ENCODE measurements at places on chromosomes 7 and 10.

GRCh38 chr7:69942573-69942972 lies 344.3 kb downstream of the AUTS2 start:
- DNase-seq, result no peak

DNA sequence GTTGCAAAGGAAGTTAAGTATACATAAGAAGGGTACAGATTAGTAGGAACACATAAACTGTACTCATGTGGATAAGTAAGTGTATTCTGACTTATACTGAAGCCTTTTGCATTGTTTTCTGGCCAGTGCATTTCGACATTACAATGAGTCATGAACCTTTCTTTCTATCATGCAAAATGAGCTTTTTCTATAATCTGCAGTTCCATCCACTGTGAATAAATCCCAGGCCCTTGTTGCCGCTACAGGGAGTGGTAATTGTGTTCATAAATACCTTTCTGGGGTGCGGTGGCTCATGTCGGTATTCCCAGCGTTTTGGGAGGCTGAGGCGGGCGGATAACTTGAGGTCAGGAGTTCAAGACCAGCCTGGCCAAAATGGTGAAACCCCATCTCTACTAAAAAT lies 858.3 kb downstream of the GRM8 start:
- DNase-seq, result no peak

DNA sequence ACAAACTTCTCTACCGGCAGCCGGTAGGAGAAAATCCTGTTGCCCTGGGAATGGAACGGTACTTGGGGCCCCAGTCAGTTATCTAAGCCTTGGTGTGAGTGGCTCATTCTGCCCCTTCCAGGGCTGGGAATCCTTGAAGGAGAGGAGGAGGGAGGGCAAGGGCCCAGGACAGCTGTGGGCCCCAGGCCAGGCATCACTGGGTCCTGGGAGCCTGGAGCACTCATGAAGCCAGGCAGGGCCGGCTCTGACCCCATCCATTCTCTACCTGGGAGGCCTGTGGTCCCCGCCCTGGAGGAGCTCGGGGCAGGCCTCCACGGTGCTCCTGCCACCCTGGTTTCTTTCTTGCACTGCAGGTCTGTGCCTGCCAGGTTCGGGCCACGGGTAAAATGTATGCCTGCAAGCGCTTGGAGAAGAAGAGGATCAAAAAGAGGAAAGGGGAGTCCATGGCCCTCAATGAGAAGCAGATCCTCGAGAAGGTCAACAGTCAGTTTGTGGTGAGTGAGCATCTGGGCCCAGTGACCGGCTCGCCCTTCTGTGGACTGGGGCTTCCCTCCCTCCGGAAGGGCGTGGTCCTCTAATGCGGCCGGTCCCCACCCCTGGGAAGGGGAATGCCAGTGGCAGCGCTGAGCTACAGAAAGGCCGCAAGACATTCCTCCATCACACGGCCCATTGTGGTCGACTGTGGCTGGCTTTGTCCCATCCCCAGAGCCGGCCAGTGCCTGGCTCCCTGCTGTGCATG lies 111.3 kb downstream of the RGS10 start:
- DNase-seq, result no peak

GRCh38 chr10:118953598-118954393 lies 75.7 kb upstream of the NANOS1 start:
- peak; percentile 6 for DNase-seq

DNA sequence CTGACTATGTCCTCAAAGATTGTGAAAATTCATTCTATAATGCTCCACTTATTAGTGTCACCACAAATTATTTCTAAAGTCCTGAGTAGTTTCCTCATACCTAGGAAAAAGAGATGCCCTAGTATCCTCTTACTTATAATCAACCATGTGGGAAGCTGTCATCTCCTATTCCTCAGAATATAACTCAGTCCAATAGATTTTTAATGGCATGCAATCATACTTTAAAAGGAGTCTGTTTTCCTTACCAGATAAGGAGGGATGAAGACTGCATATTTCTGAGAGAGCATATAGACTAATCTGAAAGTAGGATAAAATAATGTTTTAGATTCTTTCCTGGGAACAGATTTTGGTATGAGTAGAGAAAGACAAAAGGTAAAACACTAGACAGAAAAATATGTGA lies 727.7 kb upstream of the GRM3 start:
- no peak for DNase-seq

GRCh38 chr7:143120691-143121405 lies 11.0 kb upstream of the PIP start:
- DNase-seq, result no peak

DNA sequence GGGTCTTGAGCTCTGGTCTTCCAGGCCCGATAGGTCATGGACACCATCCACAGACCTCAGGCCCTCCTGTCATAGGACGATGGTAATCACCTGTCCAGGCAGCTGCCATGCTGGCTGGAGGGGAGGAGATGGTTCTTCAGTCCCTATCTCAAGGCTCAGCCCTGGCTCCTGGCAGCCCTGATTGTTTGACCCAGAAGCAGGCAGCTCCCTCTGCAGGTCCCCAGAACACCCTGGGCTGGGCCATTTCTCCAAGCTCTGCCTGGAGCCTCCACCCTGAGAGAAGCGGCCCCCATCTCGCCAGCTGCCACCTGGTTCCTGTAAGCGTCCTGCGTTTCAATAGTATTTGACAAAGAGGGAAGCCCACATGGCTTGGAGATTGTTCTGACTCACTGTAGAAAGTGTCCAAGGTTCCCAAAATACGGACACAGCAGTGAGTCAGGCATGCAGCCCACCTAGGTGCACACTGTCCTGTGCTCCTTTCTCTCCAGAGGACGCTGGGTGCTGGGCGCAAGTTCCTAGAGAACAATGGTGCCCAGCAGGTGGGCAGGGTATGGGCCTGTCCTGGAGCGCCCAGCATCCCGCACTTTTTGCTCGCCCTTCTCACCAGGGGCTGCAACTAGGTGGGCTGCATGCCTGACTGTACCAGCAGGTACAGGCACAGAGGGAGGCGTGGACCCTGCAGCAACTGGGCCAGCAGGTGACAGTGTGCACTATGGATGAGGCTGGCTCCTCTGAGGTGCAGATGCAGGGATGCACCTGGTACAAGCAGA lies 72.4 kb upstream of the EBF3 start:
- no peak for DNase-seq

- DNase-seq, result no peak
Observed at GRCh38 chr7:159148430-159149395, 4.0 kb upstream of the VIPR2 start.

DNA sequence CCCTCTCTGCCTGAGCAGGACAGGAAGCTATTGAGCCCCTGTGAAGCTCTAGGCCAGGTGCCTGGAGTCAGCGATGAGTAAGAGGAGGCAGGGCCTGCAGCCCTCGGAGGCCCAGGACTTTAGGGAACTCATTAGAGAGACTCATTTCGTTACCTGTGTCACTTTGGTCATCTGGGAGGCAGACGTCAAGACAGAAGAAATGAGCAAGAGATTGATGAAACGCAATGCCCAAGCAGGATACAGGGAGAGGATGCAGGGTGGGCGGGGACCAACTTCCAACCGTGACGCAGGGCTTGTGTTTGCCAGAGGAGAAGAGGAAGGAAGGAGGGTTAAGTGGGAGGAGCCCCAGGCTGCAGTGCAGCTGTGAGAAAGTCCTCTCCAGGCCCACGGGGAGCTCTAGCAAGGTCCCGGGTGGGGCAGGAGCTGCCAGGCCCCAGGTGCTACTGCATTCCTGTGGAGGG lies 26.4 kb upstream of the GNA12 start:
- DNase-seq, result peak; percentile 58

- no peak for DNase-seq
Observed at GRCh38 chr7:105971845-105972244, 8.8 kb downstream of the CDHR3 start.

DNA sequence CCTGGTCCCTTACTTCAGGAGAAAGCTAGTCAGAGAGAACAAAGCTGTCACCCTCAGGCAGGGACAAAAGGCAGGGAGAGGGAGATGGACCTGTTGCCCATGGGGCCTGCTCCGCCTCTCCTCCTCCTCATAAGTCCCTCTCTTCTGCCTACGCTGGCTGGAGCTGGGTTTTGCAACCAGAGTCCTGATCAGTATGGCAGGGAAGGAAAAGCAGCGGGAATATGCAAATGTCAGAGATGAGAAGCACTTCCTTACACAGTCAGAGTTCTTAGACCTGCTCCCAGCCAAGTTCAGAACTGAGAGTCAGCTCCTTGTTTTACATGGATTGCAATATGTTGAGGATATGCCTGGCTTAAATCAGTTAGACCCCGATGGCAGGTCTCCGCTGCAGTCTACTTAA lies 231.1 kb downstream of the ADAM12 start:
- DNase-seq, result no peak

DNA sequence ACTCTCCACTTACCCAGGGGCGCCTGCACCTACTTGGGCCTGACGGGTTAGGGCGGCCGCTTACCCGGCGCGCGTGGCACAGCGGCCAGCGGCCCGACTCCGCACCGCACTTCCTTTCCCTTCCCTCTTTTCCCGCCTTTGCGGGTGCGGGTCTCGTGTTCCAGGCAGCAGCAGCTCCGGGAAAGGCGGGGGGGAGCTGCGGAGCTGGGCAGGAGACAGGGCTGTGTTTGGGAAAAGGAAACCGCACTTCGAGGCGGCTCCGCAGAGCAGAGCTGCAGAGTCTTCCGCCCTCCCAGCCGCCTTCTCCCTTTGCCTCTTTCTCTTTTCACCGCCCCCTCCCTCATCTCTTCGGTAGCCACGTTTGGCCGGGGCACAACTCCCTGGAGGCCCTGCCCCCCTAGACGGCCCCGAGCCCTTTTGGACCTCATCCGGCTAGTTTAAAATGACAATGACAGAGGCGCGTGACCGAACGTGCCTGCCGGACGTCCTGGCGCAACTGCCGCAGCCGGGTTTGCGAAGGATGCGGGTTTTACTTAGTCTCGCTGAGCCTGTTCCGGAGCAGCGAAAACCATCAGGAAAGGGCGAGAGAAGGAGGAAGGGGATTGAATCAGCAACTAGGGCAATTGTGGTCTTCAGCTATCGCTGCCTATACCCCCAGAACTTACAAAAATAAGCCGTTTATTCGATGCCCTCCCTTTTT lies 7.9 kb upstream of the PAX2 start:
- DNase-seq, result no peak

GRCh38 chr10:99927721-99928280 lies 81.9 kb downstream of the DNMBP start:
- no peak for DNase-seq

GRCh38 chr7:67429735-67430134 lies 433.1 kb downstream of the TYW1 start:
- DNase-seq, result no peak

DNA sequence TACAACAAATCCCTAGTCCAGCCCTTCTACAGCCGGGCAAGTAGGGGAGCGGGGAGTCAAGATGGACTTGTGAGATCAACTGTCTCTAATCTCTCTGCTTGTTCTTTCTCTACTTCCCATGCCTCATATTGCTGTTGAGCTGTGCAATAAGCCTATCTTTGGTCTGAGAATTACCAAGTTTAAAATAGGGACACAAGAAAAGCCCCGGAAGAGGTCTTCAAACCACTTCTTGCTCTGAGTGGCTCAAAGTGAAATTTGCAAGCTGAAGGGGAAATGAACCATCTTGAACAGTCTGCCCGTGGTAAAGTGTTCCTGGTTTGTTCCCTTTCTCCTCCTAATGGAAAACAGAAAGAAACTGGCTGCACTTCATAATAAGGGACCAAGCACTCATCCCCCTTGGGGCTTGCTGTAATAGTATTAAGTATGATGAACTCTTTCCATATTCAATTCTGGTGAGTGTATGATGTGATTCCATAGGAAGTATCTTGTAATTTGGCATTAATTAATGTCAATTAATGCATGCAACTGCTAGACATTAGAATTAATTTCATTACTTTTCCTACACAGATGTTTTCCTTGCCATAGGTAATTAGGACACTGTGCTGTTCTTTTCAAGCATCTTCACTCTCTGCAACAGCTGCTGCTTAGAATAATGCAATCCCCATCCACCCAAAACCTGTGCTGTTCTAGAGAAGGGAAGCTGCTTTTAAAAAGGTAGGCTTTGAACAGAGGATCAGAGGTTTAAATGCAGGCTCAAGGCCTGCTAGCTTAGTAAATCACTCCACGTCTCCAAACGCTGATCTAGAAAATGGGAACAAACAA lies 449.6 kb downstream of the SORCS1 start:
- no peak for DNase-seq

GRCh38 chr10:132104062-132104461 lies 38.3 kb downstream of the JAKMIP3 start:
- no peak for DNase-seq

DNA sequence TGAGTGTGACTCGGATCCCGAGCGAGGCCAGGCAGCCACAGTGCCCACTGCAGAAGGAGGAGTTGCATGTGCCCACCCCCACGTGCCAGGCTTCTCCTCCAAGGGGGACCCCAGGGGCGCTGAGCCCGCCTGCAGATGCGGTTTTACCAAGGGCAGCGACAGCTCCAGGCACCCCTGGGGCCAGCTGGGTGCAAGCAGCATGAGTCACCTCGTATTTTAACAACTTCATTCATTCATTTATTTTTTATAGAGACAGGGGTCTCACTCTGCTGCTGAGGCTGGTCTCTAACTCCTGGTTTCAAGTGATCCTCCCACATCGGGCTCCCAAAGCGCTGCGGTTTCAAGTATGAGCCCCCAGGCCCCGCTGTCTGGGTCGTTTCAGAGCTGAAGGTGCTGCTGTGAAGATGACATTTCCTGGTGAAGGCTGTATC lies 1.3 kb upstream of the FOXL3 start:
- no peak for DNase-seq

GRCh38 chr7:79789584-79790345 lies 336.3 kb upstream of the MAGI2 start:
- DNase-seq, result no peak

DNA sequence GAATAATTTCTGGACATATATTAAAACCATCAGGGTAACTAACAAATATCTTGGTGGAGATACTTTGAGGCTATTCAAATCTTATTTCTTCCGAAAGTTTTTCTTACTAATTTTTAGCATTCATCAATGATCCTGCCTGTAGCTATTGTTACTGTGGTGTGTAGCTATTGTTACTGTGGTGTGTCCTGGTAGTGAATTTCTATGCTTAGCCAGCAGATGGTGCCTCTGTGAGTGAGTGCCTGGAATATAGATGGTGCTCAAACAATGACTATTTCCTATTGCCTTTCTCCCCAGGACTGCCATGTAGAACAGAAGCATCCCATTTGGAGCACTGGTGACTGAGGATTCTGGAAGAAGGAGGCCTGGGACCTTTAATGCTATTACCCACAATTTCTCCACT lies 245.7 kb downstream of the CCSER2 start:
- no peak for DNase-seq

GRCh38 chr7:157654350-157654749 lies 317.5 kb downstream of the DNAJB6 start:
- DNase-seq, result no peak

DNA sequence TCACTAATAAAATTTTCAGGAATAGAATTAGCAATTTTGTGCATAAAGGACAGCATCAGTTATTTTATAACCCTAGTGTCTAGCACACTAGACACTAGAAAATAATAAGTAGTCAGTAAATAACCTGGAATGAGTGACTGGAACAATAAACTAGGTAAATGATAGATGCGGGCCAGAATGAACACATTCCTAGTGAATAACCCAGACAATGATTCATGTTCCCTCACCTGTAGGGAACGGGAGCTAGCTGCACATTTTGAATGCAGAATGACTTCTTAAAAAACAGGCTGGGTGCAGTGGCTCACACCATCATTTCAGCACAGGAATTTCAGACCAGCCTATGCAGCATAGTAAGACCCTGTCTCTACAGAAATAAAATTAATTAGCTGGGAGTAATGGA lies 3.2 kb upstream of the ATOH7 start:
- DNase-seq, result no peak

Data from GM10248 (cell line).